ENCODE measurements at places on chromosomes 11 and 22.

DNA sequence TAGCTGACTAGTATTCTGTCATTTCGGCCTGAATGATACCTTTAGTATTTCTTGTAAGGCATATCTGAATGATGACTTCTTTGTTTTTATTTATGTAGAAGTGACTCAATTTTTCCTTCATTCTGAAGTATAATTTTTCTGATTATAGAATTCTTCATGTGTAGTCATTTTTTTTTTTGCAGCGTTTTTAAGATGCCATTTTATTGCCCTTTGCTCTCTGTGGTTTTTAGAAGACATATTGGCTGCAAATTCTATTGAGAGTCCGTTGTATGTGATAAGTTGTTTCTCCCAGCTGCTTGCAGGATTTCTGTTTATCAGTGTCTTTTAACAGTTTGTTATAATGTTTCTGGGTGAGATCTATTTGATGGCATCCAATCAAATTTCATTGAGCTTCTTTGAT lies 1224.8 kb downstream of the JRKL start:
- no peak for DNase-seq

GRCh38 chr11:12094872-12095800 lies 15.3 kb upstream of the MICAL2 start:
- no peak for DNase-seq

GRCh38 chr11:7548659-7549274 lies 35.0 kb downstream of the PPFIBP2 start:
- no peak for DNase-seq

DNA sequence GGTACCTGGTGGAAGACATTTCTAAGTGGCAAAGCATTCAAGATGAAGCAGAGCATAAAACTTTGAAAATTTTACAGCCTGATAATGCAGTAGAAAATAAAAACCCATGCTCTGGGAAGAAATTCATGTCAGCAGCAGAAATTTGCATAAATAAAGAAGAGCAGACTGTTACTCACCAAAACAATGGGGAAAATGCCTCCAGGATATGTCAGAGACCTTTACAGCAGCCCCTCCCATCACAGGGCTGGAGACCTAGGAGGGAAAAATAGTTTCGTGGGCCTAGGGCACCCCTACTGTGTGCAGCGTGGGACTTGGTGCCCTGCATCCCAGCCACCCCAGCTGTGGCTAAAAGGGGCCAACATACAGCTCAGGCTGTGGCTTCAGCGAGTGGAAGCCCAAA lies 5.4 kb upstream of the DKK3 start:
- no peak for DNase-seq

- no peak for DNase-seq
Measured at GRCh38 chr11:12410006-12410728, 32.8 kb downstream of the PARVA start.

- DNase-seq: no peak
Measured at GRCh38 chr11:72670041-72670440, 4.2 kb downstream of the PDE2A start.

- no peak for DNase-seq
Measured at GRCh38 chr11:35714882-35715627, 52.5 kb downstream of the TRIM44 start.
